ENCODE measurements at places on chromosomes 11 and 22.

- DNase-seq = no peak
Observed at GRCh38 chr11:85525686-85526085, 101.5 kb downstream of the DLG2 start.

- DNase-seq = no peak
Observed at GRCh38 chr11:47506795-47507562, 46.0 kb downstream of the CELF1 start.

DNA sequence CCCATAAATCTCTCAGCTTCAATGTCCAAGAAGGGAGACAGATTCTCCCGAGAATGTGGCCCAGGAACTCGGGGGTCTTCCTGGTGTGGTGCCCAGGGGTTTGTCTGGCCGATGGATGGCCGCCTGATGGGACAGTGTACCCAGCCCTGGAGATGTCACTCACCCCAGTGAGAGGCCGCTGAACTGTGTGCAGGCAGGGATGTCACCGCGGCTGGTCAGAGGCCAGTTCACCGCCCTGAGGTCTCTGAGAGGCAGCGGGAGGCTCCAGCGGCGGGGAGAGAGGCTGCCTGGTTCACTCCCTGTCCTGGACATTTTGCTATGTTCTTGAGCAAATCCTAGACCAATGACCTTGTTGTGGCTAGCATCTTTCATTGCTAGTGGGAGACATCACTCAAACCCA is 1349.5 kb downstream of the BRD1 start:
- no peak for DNase-seq

GRCh38 chr11:125381499-125382044 is 114.5 kb downstream of the FEZ1 start:
- no peak for DNase-seq

GRCh38 chr22:49783926-49784629 is 43.6 kb downstream of the BRD1 start:
- DNase-seq = no peak

- DNase-seq = peak; percentile 60
Observed at GRCh38 chr11:78270971-78271370, 82.3 kb downstream of the USP35 start.

DNA sequence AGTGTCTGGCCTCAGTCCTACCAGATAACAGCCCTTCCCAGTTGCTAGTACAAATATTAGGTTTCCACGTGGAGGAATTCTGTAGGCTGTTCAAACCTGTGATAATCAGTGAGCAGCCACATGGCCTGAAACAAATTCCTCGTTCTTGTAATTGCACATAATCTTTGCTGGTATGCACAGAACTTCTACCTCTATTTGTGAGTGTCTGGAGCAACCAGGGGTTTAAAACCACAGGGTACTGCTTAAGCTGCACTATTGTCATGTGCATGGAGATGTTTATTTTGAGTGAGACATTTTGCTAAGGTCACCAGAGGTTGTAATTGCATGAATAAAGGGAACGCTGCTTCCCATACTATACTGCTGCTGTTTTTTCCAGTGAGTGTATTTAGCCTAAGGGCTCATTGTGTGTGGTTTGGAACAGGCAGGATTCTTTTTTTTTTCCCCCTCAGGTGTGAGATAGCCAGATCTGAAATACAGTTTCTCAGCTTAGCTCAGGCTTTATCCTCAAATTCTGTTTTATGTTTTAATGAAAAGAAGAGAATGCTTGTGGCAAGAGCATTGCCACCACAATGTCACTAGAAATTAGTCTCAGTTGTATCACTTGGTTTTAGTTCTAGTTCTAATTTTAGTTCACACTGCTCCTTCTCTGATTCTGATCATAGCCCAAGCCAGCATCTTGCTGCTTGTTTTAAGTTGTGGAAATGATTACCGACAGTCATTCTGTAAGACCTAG is 60.5 kb downstream of the CYB5R2 start:
- DNase-seq = no peak

- DNase-seq = no peak
Observed at GRCh38 chr11:71244116-71244810, 8.1 kb downstream of the SHANK2 start.

- no peak for DNase-seq
Observed at GRCh38 chr22:35404176-35404575, 4.2 kb downstream of the MCM5 start.

DNA sequence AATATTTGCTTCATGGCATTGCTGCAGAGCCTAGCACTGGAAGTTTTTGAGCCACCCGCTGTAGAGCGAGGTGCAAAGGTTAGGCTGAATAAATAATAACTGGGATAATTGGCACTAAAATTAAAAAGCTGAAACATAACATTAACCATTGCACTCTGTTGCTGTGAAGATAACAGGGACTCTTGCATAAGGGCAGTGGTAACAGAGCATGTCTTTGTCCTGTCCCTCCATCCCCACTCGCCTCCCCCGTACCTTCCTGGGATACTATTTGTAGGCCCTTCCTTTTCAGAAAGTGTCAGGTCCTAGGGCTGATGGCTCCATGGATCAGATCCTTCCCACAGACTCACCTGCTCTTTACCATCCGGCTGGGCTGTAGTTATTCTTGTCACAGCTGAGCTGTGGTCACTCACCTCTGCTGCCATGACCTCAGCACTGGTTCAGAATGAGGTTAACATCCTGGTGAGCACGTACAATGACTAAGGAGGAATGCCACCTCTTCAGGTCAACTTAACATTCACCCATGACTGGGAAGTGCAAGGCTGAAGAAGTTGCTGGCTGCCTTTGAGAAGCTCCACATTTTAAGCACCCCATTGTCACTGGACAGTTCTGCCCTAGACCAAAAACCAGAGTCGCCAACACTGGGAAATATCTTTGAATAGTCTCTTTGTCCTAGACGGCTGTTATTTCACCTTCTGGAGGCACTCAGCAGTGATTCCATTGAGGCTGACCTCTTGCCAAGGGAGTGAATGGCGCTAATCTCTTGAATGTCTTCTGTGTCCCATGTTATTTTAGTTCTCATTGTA is 103.2 kb upstream of the KIRREL3 start:
- no peak for DNase-seq

All from NCI-H187 (cell line).